ENCODE measurements at places on chromosomes 1 and 21.

DNA sequence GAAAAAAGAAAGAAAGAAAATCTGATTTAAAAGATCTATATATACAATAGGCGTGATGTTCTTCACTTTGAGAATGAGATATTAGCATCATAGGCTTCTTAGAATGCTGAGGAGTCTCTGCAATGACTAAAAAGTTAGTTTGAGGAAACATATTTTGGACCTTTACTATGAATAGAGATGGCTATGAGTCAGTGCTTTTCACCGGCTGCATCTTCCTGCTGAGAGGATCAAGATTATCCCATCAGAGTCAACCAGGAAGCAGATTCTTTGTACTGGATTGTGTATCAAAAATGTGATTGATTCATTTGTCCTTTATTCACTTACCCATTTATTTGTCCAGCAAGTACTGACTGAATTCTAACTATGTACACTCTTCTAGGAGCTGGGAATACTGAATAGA lies 144.2 kb downstream of the KCNK2 start:
- no peak for DNase-seq

GRCh38 chr21:45168522-45168921 lies 94.1 kb downstream of the ADARB1 start:
- DNase-seq = no peak

- DNase-seq = no peak
These were observed 12.9 kb downstream of the COA6 start for GRCh38 chr1:234386122-234386521.

GRCh38 chr1:236228411-236228810 lies 53.3 kb downstream of the ERO1B start:
- no peak for DNase-seq

GRCh38 chr1:18661404-18662285 lies 31.0 kb downstream of the PAX7 start:
- no peak for DNase-seq

DNA sequence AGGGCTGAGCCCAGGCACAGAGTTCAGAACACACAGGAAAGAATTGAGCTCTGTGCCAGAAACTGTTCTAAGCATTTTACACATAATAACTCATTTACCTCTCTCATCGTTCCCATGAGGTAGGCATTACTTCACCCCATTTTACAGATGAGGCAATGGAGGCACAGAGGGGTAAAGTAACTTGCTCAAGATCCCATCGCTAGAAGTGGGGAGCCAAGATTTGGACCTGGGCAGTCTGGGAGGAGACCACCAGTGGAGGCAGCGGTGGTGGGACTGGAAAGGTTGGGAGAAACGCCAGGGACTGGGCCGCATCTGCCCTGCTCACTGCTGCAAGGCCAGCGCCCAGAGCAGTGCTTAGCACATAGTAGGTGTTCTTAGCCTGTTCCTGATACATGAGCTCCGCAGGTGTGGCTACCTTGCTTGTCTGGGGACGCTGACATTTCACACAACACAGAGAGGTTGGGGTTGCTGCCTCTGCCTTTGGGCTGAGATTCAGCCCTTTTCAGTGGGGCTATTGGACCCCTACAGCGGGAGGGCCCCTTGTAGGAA lies 27.8 kb upstream of the EPS8L3 start:
- DNase-seq = no peak

DNA sequence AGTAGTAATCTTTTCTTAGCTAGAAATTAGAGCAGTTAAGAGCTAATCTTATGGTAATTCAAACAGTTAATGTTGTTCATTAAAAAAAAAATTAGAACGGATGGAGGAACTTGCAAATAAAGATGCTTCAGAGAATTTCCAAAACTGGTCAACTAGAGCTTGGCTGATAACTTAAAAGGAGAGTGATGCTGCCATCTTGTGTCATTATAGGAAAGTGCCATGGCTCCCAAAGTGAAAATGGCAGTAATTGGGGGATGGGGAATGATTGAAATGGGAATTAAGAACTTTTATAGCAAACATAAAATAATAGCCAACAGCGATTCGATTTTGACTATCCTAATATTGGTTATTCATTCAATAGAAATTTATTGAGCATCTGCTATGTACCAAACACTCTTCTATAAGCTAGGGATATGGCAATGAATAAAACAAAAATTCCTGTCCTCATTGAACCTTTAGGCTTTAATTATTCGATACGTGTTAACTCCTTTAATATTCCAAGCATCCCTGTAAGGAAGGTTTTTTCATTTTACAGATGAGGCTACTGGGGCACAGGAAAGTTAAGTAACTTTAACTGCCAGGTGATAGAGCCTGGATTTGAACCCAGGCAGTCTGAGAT lies 5.7 kb upstream of the PLPP3 start:
- DNase-seq = no peak

GRCh38 chr1:184469396-184469795 lies 82.6 kb downstream of the C1orf21 start:
- DNase-seq = no peak

DNA sequence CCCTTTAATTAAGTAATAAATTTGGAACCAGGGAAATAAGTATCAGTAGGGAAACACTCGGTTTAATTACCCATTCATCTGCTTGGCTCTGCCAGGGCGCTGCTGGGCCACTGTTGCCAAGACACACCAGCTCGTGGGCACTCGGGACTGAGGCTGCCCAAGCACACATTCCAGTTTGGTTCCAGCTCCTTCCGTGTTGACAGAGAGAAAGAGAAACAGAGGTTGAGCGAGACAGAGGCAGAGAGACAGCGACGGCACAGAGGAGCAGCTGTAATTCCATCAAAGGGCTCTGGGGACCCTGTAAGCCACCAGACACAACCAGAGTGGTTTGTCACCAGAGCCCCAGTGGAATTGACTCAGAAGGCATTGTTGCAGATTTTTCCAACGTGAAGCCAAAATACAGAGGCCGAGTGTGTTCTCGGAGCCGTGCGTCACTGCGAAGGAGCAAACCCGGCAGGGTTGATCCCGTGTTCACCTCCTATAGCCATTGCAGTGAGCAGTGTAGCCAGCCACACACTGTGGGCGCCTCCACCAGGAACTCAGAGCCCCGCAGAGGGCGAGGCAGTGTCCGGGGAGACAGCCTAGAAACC lies 33.5 kb downstream of the SYF2 start:
- DNase-seq = no peak

GRCh38 chr1:231070758-231071444 lies 30.8 kb upstream of the FAM89A start:
- no peak for DNase-seq

GRCh38 chr1:39409055-39409816 lies 82.2 kb upstream of the BMP8A start:
- DNase-seq = peak; percentile 9

- DNase-seq = no peak
These were observed 63.9 kb downstream of the SMYD2 start for GRCh38 chr1:214344897-214345296.

GRCh38 chr1:99305626-99306025 lies 41.3 kb downstream of the PLPPR4 start:
- no peak for DNase-seq

DNA sequence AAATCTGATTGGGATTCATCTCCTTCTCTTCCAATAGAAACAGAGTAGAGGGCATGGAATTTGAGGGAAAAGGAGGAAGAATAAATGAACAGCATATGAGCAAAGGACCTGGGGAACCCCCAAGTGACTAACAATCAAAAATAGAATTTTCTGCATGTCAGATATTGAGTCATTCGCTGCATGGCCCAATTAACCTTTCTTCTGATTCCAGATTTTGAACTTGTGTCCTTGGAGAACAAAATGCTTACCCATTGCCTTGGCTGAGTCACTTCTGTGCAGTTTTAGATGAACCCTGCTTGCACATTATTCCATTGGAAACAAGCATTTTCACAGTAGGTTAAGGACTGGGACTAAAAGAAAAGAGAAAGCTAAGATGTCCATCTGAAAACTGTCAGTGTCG lies 390.5 kb downstream of the ST6GALNAC3 start:
- no peak for DNase-seq

DNA sequence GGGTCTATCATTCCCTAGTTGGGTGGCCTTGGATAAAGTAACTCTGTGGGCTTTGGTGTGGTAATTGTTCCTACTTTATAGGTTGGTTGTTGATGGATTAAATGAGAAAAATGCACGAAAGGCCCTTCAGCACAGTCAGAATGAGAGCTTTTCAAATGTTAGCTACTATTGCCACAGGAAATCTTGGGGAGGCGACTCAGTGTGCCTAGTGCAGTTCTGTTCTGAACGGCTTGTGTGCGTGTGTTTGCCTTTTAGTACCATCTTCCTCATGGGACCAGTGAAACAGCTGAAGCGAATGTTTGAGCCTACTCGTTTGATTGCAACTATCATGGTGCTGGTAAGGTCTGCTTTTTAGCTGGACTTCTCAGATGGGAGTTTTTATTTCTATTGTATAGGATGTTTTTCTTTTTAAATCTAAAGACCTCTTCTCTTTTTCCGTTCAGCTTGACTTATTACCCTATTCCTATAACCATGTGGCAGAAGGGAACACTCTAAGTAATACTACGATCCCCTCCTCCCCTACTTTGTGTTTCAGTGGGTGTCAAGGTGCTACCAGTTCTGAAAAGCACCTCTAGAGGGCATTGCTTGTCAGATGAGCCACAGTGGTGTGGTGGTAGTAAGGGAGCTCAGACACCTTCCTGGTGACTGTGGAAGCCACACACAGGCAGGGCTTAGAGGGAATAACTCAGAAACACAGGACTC lies 9.2 kb downstream of the SFT2D2 start:
- DNase-seq = no peak

DNA sequence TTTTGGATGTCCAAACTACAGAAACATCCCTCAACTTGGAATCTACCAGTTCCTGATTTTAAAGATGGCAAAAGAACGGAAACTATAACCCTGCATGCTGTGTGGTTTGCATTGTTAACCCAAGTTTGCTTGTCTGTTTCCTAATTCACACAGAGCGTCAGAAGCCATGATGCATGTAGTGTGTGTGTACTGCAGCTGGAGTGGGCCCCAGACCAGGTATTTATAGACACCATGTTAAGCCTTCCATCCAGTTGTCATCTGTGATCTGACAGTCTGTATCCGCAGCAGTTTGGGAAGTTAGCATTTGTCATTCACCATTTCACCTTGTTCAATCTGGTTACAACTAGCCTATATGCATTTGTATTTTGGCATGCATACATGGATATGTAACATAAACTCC lies 27.7 kb upstream of the PLEKHM2 start:
- DNase-seq = no peak

DNA sequence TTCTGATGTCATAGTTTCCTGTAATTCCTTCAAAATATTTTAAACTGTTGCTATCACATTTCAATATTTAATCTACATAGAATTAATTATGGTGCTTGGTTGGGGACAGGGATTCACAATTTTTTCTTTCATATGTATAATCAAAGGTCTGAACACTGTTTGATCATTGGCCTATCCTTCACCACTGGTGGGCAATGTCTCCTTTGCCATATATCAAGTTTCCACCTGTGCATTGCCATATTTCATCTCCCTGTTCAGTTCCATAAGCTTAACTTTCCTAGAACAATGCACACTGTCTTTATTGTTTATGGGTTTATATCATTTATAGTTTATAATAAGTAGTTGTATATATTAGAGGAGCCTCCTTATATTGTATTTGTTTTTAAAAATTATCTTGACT lies 374.9 kb upstream of the PTBP2 start:
- no peak for DNase-seq

- DNase-seq = no peak
These were observed 23.6 kb upstream of the ZNF362 start for GRCh38 chr1:33232716-33233115.

DNA sequence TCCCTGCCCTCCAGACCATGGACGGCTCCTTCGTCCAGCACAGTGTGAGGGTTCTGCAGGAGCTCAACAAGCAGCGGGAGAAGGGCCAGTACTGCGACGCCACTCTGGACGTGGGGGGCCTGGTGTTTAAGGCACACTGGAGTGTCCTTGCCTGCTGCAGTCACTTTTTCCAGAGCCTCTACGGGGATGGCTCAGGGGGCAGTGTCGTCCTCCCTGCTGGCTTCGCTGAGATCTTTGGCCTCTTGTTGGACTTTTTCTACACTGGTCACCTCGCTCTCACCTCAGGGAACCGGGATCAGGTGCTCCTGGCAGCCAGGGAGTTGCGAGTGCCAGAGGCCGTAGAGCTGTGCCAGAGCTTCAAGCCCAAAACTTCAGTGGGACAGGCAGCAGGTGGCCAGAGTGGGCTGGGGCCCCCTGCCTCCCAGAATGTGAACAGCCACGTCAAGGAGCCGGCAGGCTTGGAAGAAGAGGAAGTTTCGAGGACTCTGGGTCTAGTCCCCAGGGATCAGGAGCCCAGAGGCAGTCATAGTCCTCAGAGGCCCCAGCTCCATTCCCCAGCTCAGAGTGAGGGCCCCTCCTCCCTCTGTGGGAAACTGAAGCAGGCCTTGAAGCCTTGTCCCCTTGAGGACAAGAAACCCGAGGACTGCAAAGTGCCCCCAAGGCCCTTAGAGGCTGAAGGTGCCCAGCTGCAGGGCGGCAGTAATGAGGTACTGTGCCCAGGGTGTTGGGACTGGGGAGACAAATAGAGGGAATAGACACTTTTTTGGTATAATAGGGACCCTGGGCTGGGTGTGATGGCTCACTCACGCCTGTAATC lies 1.0 kb downstream of the ZBTB48 start:
- DNase-seq = no peak

GRCh38 chr1:37958690-37959089 lies 11.8 kb upstream of the INPP5B start:
- no peak for DNase-seq

- DNase-seq = no peak
These were observed 30.6 kb downstream of the LY9 start for GRCh38 chr1:160826546-160826945.

DNA sequence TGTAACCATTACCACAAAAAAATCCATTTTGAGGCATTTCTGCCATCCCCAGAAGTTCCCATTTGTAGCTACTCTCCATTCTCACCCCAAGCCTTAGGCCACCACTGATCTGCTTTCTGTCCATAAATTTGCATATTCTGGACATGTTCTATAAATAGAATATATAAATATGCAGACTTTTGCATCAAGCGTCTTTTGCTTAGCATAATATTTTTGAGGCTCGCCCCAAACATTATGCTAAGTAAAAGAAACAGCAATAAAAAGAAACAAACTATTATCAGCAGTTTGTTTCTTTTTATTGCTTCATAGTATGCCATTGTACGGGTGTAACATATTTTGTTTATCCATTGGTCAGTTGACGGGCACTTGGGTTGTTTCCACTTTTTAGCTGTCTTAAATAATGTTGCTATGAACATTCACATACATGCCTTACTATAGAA lies 7.9 kb downstream of the TFAP2E start:
- no peak for DNase-seq

Data from stimulated activated CD4-positive, alpha-beta T cell treated with anti-CD3 and anti-CD28 coated beads, TNF-alpha, amount 100 ng/mL, for 48 hours (primary cell).